ENCODE measurements at places on chromosomes 13 and 19. TPM values are rescaled to one million over a fixed set of nuclear protein-coding genes. Genes with fewer than 3 reads are reported as not detected.

The PSPC1 gene
- 28.8 TPM for total RNA-seq

The ZNF460 gene
- total RNA-seq = 45.3 TPM

The NPHS1 gene
- total RNA-seq = not detected

The ZFP30 gene
- 6.6 TPM for total RNA-seq

The ZNF765 gene
- total RNA-seq = 4.5 TPM

The ATP8A2 gene
- 0.08 TPM for total RNA-seq

The ARGLU1 gene
- total RNA-seq = 36.8 TPM

The GJA3 gene
- total RNA-seq = 25.9 TPM

The MEIOSIN gene
- total RNA-seq = not detected

The LGALS4 gene
- 0.54 TPM for total RNA-seq

The ATP1A3 gene
- 242 TPM for total RNA-seq

The SLC17A7 gene
- 1.6 TPM for total RNA-seq

The CATSPERD gene
- total RNA-seq = not detected

The TLE5 gene
- total RNA-seq = 804 TPM

The ZNF221 gene
- total RNA-seq = 4.7 TPM

The NUMBL gene
- 20.7 TPM for total RNA-seq

The FCHO1 gene
- 1.0 TPM for total RNA-seq

The SIGLEC12 gene
- total RNA-seq = not detected

The S1PR5 gene
- 0.75 TPM for total RNA-seq

The ANKLE1 gene
- 0.30 TPM for total RNA-seq

The GPC5 gene
- 0.86 TPM for total RNA-seq

The PDE4A gene
- 8.2 TPM for total RNA-seq

The CNMD gene
- not detected for total RNA-seq

The ZNF792 gene
- 4.0 TPM for total RNA-seq

The NCCRP1 gene
- not detected for total RNA-seq

The ENOX1 gene
- total RNA-seq = 6.6 TPM

The OR4F17 gene
- not detected for total RNA-seq

The SPRED3 gene
- 2.2 TPM for total RNA-seq

The SMAD9 gene
- total RNA-seq = 11.5 TPM

The KIR2DL4 gene
- total RNA-seq = not detected

The NEK5 gene
- 0.67 TPM for total RNA-seq

The CAMSAP3 gene
- total RNA-seq = not detected

The CFAP97D2 gene
- total RNA-seq = not detected

The PLVAP gene
- total RNA-seq = 32.8 TPM

The ARL11 gene
- total RNA-seq = 0.27 TPM

The ANGPTL4 gene
- total RNA-seq = 4.1 TPM

The F10 gene
- total RNA-seq = 13.7 TPM

The PSG7 gene
- not detected for total RNA-seq

The DGKH gene
- 13.5 TPM for total RNA-seq

The SIAH3 gene
- total RNA-seq = not detected

The KLK4 gene
- total RNA-seq = not detected

The URAD gene
- total RNA-seq = not detected

The ZNF43 gene
- total RNA-seq = 6.3 TPM

The PRKCG gene
- total RNA-seq = not detected

The ZNF836 gene
- 5.9 TPM for total RNA-seq

The SLC25A15 gene
- 4.4 TPM for total RNA-seq

The SLC5A5 gene
- not detected for total RNA-seq

The RFXAP gene
- 5.0 TPM for total RNA-seq
